ENCODE measurements at places on chromosomes 2 and 18.

DNA sequence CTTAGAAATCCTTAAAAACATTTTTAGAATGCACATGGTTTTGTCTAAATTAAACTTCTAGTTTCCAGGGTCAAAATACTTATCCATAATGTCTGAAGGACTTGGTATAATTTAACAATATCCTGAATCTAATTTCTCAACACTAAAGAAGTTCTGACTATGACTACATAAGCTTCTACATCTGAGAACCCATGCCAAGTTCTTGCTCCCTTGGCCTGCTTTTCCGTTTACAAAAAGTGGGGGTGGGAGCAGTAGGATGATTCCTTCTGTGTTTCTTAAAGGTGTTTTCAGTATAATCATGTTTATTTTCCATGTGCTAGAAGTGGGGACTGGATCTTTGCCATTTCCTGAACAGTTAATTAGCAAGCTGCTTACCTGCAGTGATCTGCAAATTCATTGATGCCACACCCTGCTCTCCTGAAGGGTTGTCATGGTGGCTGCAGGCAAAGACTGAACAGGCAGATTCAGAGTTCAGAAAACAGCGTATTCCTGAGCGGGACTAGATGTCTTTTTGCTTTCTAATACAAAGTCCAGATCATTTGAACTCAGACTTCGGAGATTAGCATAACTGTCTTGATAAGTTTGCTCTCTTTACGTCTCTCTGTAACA is 36.2 kb downstream of the ADNP2 start:
- H3K36me3 ChIP-seq, result no peaks in the 10 kb centered on the region
- no peaks in the 10 kb centered on the region for H3K27me3 ChIP-seq
- no peak overlapping the region for H3K4me3 ChIP-seq
- peaks cover 3% of the 10 kb centered on the region for H3K4me1 ChIP-seq

GRCh38 chr2:201275990-201276389 is 15.7 kb downstream of the CASP8 start:
- peaks cover 32% of the 10 kb centered on the region for H3K36me3 ChIP-seq
- H3K27me3 ChIP-seq, result no peaks in the 10 kb centered on the region
- no peak overlapping the region for H3K27ac ChIP-seq
- H3K4me3 ChIP-seq, result no peak overlapping the region
- DNase-seq, result no peak
- H3K4me1 ChIP-seq, result no peaks in the 10 kb centered on the region

DNA sequence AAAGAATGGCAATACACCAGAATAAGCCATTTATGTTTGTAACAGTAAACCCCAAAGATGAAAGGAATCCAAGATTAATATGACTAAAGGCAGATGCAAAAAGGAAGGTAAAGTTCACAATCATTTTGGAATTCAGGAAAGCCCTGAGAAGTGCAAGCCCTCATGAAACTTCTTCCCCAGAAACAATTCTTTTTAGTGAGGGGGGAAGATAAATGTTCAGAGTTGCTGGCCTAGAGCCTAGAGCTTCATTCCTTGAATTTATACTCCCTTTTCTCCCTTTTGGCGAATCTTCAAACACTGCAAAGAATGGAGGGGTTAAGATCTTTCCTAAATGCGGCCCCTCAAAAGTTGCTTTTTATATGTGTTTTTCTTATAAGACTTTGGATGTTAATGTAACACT is 368.8 kb downstream of the MEIS1 start:
- H3K4me3 ChIP-seq, result no peak overlapping the region
- H3K27ac ChIP-seq, result peak overlapping the region; percentile 89
- DNase-seq, result no peak
- H3K36me3 ChIP-seq, result peaks cover 4% of the 10 kb centered on the region

GRCh38 chr18:56289381-56289780 is 349.0 kb downstream of the TXNL1 start:
- no peak overlapping the region for H3K4me3 ChIP-seq
- no peaks in the 10 kb centered on the region for H3K36me3 ChIP-seq
- DNase-seq, result no peak
- H3K4me1 ChIP-seq, result no peaks in the 10 kb centered on the region
- no peaks in the 10 kb centered on the region for H3K27me3 ChIP-seq

- no peak overlapping the region for H3K27ac ChIP-seq
- no peaks in the 10 kb centered on the region for H3K36me3 ChIP-seq
- peaks cover 9% of the 10 kb centered on the region for H3K27me3 ChIP-seq
- H3K4me3 ChIP-seq, result no peak overlapping the region
Measured at GRCh38 chr18:44838971-44839666, 158.4 kb downstream of the SETBP1 start.

DNA sequence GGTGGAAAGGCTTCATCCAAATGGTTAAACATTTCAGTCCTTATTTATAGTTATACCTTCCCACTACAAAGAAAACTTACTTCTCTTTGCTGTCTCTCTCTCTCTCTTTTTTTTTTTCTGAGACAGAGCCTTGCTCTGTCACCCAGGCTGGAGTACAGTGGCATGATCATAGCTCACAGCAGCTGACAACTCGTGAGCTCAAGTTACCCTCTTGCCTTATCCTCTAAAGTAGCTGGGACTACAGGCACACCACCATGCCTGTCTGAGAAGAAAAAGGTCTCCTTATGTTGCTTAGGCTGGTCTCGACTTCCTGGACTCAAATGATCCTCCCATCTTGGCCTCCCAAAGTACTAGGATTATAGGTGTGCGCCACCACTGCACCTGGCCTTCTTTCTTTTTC is 32.3 kb upstream of the OLA1 start:
- H3K4me3 ChIP-seq, result no peak overlapping the region
- no peak for DNase-seq
- H3K36me3 ChIP-seq, result no peaks in the 10 kb centered on the region
- no peaks in the 10 kb centered on the region for H3K27me3 ChIP-seq
- H3K4me1 ChIP-seq, result no peaks in the 10 kb centered on the region

GRCh38 chr2:241879326-241879725 is 9.8 kb downstream of the RTP5 start:
- no peaks in the 10 kb centered on the region for H3K27me3 ChIP-seq
- H3K27ac ChIP-seq, result no peak overlapping the region
- H3K4me1 ChIP-seq, result peaks cover 23% of the 10 kb centered on the region
- no peak overlapping the region for H3K4me3 ChIP-seq
- no peak for DNase-seq
- H3K36me3 ChIP-seq, result peaks cover under 1% of the 10 kb centered on the region

- no peaks in the 10 kb centered on the region for H3K27me3 ChIP-seq
- peak; percentile 68 for DNase-seq
- H3K4me1 ChIP-seq, result peaks cover 54% of the 10 kb centered on the region
Measured at GRCh38 chr2:43032213-43033015, 194.0 kb downstream of the ZFP36L2 start.

DNA sequence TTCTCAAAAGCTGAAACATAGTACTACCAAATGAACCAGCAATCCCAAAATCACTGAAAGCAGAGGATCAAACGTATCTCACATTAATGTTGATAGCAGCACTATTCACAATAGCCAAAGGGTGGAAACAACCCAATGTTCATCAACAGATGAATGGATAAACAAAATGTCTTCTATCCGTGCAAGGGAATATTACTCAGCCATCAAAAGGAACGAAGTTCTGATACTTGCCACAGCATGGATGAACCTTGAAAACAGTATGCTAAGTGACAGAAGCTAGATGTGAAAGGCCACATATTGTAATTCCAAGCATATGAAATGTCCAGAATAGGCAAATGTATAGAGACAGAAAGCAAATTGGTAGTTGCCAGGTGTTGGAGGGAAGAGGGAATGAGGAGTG is 57.0 kb upstream of the CHMP1B start:
- no peak overlapping the region for H3K4me3 ChIP-seq
- H3K4me1 ChIP-seq, result peaks cover 26% of the 10 kb centered on the region
- DNase-seq, result no peak
- no peaks in the 10 kb centered on the region for H3K36me3 ChIP-seq
- no peak overlapping the region for H3K27ac ChIP-seq

GRCh38 chr2:3082705-3083104 is 294.9 kb downstream of the EIPR1 start:
- H3K27me3 ChIP-seq, result peaks cover 19% of the 10 kb centered on the region
- H3K4me1 ChIP-seq, result no peaks in the 10 kb centered on the region
- no peaks in the 10 kb centered on the region for H3K36me3 ChIP-seq
- DNase-seq, result no peak

DNA sequence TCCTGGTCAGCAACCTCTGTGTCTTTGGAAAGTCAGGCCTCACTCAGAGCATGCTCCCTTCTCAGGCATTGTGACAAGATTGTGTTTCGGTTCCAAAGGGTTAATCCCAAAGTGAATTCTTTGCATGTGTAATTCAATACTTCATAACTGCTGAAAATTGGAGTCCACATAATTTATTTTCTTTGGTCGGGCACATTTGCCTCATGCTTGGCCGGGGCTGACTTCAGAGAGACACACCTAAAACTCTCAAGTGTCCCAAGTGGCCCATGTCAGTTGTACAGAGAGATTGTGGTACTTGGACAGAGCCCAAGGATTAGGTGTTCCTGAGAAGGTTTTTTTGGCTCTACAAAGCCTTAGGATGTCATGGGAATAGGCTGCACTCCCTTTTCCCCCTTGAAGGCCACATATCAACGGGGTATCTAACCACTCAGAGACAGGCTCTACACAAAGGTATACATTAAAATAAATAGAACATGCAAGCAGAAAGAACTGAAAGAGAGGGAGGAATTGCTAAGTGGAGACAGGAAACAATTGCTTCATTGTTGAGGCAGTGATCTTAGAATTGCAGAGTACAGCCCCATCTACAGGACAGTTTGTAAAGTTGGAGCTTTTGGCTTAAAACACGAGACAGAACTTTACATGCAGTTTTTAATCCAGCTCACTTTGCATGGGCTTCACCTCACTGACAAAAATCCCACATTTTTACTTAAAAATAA is 1232.3 kb upstream of the ZEB2 start:
- no peak for DNase-seq
- H3K36me3 ChIP-seq, result no peaks in the 10 kb centered on the region

GRCh38 chr2:37585982-37586621 is 85.3 kb downstream of the CDC42EP3 start:
- no peak overlapping the region for H3K4me3 ChIP-seq
- H3K36me3 ChIP-seq, result no peaks in the 10 kb centered on the region
- no peak overlapping the region for H3K27ac ChIP-seq
- peaks cover 61% of the 10 kb centered on the region for H3K4me1 ChIP-seq

Data from mesothelial cell of epicardium (in vitro differentiated cells).